Right lung (tissue), 10 donors: ENCODE measurements at places on chromosomes 12 and 14. TPM values are rescaled to one million over a fixed set of nuclear protein-coding genes. Genes with fewer than 3 reads are reported as not detected.

- DNase-seq = peak; percentile 49
Observed at GRCh38 chr14:89973234-89973823, 17.6 kb downstream of the TDP1 start.

DNA sequence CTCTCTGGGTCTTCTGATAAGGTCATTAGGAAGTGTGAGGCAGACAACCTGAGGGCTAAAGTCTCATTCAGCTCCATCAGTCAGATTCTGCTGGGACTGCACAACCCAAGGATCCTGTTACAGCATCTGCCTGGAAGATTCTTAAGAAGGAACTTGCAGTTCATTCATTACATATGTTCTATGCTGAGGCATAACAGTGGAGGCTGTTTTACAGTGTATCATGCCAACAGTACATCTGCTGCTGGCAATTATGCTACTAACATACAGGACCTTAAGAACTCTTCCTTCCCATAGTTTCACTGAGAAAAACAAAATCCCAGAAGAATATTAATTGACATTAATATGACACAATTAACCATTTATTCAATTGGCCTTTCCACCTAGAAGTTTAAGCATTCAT, 968.6 kb downstream of the DIO2 start:
- peak; percentile 39 for DNase-seq

MIPOL1 gene
- polyA plus RNA-seq = 15.0 TPM

RBP5 gene
- polyA plus RNA-seq = 18.8 TPM

SYNE3 gene
- 2.1 TPM for polyA plus RNA-seq
